ENCODE measurements at places on chromosomes 5 and 9. TPM values are rescaled to one million over a fixed set of nuclear protein-coding genes. Genes with fewer than 3 reads are reported as not detected.

Gene SV2C
- not detected for total RNA-seq

Gene MSMP
- total RNA-seq = not detected

Gene TMC1
- 0.65 TPM for total RNA-seq

Gene TMOD1
- 140 TPM for total RNA-seq

- DNase-seq = no peak
Observed at GRCh38 chr5:16690243-16690852, 73.6 kb upstream of the RETREG1 start.

DNA sequence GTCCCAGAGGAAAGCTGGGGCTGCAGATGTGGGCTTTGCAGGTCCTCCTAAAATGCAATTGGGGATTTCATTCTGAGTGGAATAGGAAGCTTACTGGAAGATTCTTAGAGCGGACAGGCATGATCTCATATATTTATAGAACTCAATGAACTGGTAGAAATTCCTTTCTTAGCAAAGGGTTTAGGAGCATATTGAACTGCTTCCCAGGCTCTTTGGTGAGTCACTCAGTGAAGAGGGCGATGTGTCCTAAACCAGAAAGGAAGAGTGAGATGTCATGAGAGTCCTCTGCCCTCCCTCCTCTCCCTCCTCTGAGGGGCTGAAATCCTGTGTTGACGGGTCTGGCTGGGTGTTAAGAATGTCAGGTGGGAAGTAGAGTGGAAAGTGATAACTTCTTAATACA is 26.3 kb upstream of the SEMA6A start:
- DNase-seq = no peak

DNA sequence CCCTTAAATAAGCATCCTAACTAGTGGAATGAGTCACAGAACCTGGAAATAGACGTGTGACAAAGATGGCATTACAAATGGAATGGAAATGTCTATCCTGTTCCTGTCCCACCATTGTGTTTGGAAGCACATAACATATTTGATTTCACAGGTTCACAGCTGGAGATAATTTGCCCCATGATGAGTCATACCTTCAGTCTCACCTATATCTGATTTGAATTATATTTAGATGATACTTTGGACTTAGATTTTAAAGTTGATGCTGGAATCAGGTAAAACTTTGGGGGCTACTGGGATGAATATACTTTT is 92.5 kb downstream of the CEMIP2 start:
- no peak for DNase-seq

GRCh38 chr9:112361601-112362000 is 18.3 kb upstream of the HSDL2 start:
- DNase-seq = no peak

DNA sequence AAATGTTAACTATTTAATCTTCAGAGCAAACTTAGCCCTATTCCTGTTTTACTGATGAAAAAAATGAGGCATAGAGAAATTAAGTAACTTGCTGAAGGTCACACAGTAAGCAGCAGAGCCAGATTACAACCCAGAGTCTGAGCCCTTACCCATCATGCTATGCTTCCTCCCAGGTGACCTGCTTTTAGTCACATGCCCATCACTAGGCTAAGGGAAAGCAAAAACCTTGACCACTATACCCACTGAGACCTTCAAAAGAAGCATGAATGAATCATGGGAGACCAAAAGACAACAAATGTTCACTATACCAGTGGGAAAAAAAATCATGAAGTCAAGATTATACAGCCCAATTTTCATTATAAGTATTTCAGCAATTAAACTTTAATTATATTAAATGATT is 5.3 kb upstream of the HAUS6 start:
- DNase-seq = no peak

- DNase-seq = no peak
Observed at GRCh38 chr9:17837965-17838364, 259.1 kb downstream of the SH3GL2 start.

DNA sequence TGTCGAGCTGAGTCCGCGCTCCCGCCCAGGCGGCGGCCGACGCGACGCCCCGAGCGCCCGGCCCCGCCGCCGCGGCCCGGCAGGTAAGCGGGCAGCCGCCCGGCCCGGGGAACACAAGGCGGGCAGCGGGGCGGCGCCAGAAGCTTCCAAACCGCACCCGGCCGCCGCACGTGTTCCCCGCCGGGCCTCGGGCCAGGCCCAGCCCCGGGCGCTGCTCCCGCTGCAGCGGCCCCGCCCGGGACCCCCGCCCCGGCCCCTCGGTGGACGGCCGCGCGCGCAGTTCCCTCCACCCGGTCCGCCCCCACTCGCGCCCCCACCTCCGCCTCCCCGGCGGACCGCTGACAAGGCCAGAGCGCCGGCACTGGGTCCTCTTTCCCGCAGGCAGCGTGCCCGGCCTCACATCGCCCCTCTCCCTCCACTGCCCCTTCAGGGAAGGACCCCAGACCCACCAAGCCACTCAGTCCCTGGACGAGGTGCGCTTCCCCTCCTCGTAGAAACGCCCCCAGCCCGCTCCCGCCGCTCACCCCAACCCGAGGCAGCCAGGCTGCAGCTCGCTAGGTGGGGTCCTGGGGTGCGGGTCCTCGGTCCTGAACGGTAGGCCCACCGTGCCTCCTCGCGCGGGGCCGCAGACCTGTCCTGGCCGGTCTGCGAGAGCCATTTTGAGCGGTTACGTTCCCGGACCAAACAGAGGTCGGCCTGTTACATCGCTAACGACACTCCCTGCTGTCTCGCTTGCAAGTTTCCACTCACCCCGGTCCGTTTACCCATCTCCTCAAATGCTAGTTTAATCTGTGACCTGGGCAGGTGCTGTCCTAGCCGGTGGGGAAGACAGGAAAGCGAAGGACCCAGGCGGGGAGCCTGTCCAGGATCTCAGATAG is 475 bp downstream of the WDR5 start:
- no peak for DNase-seq
